ENCODE measurements at places on chromosomes 6 and 20.

DNA sequence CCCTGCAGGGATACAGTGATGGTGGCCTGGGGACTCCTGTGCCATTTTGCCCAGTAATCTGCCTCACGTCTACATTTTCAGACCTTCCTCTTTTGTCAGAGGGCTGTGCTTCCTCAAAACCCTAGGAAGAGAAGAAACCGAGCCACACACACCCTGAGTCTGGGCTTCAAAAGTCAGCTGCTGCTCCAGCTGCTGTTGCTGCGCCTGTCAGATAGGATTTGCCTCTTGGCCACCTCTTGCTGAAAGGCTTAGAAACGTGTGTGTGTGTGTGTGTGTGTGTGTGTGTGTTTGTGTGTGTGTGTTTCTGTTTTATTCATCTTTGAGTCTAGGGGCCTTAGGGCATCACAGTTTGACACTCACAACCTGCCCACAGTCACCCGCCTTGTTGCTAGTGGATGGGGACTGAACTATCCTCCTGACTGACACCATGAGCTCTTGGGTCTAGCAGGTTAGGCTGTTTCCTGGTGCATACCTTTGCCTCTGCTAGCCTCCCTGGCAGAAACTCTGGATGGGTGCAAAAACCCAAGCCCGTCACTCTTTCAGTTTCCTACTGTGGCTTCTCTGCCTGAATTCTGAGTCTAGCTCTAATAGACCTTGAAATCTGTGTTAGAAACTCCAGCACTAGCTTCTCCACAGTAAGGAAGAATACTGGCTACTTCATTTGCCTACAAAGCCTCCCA, 94.9 kb upstream of the CEP85L start:
- no peak for DNase-seq

DNA sequence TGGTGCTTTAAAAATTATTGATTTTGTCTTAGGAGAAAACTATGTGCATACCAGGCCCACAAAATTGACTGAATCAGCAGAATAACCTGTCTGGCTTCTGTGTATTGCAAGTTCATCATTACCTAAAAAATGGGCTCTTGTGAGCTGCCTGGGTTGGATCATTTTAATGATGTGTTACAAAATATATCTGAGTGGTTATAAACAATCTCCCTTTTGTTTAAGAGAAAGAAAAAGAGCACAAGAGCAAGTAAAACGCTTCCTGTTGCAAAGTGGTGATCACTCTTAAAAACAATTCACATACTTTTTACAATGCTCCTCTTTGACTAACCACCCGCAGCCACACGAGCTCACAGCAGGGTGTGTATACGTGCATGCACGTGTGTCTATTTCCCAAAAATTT, 335.1 kb downstream of the HDGFL1 start:
- no peak for DNase-seq

DNA sequence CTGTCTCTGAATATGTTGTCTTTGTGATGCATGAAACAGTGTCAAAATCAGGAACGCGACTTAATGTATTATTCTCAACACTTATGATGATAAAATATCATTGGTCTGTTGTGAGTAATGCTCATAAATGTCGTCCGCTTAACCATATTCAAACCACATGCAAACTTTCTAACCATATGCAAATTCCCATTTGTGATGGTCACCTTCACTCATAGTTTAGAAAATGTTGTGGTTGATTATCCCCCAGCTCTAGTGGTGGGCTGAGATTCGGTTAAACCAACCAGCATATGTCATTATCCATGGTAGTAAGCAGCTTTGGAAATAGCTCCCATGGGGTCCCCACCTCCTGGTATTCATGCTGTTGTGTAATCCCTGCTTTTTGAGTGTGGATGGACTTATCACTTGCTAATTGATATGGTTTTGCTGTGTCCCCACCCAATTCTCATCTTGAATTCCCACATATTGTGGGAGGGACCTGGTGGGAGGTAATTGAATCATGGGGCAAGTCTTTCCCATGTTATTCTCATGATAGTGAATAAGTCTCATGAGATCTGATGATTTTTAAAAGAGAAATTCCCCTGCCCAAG, 360.0 kb upstream of the TSHZ2 start:
- no peak for DNase-seq

GRCh38 chr6:150445486-150445885, 76.7 kb downstream of the IYD start:
- DNase-seq = no peak

GRCh38 chr6:74942130-74942529, 263.7 kb downstream of the COL12A1 start:
- DNase-seq = no peak

DNA sequence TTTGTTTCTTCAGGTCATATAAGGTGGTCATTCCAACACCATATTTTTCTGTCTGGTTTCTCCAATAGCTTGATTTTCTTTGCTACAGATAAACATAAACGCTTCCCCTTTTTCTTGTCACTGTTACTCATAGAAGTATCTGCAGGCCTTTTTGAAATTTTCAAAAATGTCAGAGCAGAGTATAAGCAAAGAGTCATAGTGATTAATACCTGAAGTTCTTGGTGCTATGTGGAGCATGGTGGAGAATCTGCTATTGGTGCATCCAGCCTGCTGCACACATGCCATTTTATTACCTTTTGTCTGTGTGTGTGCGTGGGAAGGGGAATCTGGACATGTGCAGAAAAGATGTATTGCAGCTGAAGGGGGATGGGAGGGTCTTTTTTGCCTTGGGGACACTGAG, 19.7 kb downstream of the STX11 start:
- DNase-seq = no peak

DNA sequence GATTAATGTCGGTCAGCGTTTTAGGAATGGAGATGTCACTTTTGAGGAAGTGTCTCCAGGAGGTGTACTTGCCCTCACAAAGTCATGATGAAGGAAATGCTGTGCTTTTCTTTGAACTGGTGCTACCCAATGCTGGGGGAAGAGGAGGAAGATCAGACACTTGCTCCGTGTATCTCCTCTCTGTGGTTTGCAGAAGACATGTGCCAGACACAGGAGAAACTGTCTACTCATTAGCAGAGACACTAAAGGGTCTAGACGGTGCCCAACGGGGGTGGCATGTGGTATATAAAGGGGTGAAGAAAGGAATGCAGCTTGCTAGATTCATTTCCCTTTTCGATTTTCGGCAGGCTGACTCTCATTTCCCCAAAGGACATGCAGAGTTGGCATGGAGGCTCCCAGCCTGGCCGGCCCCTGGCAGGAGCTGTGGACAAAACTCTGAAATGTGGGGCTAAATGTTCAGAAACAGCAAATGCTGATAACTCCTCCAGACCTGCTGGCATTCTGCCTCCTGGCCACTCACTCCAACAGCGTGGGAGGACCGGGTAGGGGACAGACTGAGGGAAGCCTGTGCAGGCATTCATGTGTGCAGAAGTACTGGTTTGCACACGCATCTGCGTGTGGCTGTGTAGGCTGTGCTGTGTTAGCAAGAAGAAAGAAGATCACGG, 59.6 kb upstream of the QKI start:
- DNase-seq = peak; percentile 4

GRCh38 chr20:24456398-24456781, 13.0 kb upstream of the SYNDIG1 start:
- DNase-seq = no peak

- DNase-seq = peak; percentile 79
Measured at GRCh38 chr6:157273756-157274470, 49.4 kb downstream of the TMEM242 start.

DNA sequence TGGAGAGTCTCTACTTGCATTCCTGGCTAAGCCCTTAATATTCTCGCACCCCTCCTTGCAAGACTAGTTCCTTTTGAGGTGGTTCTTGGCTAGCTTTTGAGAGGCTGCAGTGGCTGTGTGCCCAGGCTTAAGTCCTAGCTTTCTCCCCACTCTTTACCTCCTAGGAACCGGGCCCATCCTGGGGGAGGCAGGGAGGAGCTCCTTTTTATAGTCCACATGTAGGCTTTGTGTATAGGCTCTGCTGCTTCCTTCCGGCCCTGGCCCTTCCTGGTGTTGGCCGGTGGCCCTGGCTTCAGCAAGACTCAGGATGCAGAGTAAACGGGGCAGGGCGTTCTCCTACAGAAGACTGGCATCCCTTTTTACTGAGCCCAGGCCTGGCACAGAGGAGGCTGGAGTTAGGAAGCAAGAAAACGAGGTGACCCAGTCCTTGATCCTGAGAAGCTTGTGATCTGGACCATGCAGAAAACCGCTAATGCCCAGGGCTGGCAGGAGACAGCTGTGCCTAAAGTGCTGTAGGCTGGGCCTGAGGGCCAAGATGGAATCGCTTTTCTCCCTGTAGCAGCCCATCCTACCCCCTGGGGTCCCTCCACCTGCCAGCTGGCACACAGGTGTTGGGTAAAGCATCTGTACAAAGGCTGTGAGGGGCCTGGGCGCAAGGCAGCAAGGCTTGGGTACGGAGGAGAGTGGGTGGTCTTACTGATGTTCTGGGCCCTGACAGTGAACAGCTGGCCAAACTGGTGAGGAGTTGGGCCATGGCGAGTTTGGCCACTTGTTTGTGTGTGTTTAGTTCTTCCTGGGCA, 8.7 kb downstream of the PLCG1 start:
- DNase-seq = no peak

DNA sequence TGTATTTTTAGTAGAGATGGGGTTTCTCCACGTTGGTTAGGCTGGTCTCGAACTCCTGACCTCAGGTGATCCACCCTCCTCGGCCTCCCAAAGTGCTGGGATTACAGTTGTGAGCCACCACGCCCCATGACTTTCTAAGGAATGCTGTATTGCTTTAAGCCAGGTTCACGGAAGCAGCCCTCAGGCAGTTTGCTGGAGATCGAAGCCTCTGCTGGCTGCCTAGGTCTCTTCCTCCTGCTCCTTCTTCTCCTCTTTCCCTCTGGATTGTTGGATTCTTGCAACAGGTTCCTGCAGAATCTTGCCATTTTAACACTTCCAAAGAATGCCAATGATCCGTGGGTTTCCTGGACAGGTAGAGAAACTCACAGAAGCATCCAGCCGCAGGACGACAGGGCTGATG, 29.3 kb upstream of the B4GALT5 start:
- DNase-seq = no peak

GRCh38 chr6:13488015-13488895, 855 bp upstream of the GFOD1 start:
- DNase-seq = peak; percentile 21

DNA sequence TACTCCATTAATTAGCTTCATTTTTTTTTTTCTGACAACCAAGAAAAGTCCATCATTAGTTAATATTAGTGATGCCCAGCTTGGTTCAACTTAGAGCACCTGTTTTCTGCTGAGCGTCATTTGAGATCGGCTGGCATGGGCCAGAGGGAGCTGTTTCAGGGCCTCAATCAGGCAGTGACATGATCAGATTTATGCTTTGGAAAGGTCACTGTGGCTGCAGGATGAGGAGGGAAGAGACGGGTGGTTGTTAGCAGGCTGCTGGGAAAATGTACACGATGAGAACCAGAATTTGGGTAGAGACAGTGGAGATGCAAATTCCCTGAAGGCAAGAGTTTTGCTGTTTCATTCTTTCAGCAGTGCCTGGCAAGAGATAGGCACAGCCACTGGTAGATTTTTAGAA, 4.4 kb upstream of the STX16 start:
- DNase-seq = no peak

- DNase-seq = no peak
Measured at GRCh38 chr6:109194880-109195279, 99.6 kb downstream of the CEP57L1 start.

GRCh38 chr20:63261060-63261794, 7.0 kb upstream of the NKAIN4 start:
- DNase-seq = no peak

DNA sequence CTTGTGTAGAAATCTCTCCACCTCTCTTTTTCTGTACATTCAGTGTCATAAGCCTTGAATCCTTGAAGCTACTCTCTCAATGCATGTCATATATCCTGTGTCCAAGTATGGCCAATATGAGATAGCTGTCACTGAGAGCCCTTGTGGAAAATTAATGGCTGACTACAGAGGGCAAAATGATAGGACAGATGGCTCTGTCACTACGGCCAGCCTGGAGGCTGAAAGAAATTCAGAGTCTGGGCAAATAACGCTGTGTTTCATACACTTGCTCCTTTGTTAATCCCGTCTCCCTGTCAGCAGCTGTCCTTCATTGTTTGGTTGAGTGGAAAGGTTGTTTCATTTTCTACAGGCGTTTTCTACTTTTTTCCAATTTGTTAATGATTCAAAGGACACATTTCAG, 70.4 kb upstream of the VGLL2 start:
- DNase-seq = no peak
